Hematopoietic multipotent progenitor cell treated with erythropoietin and hydrocortisone succinate and interleukin-3 and kit ligand, for 15 days (in vitro differentiated cells): ENCODE measurements at places on chromosomes 1 and 21.

GRCh38 chr1:248421384-248421783 is 18.5 kb downstream of the OR2T1 start:
- no peak for DNase-seq

GRCh38 chr1:85451236-85451830 is 13.6 kb downstream of the DDAH1 start:
- DNase-seq, result no peak

- no peak for DNase-seq
Observed at GRCh38 chr1:155899683-155900082, 11.5 kb downstream of the RIT1 start.

GRCh38 chr21:34619841-34620665 is 5.1 kb upstream of the RCAN1 start:
- no peak for DNase-seq

- DNase-seq, result no peak
Observed at GRCh38 chr1:245128381-245129101, 26.2 kb upstream of the KIF26B start.
